AG09309 (cell line): ENCODE measurements at places on chromosomes 5 and 9.

GRCh38 chr5:134833340-134834032 lies 12.3 kb upstream of the C5orf24 start:
- DNase-seq = no peak

GRCh38 chr5:116419258-116419657 lies 155.4 kb downstream of the SEMA6A start:
- no peak for DNase-seq

GRCh38 chr5:56145511-56145910 lies 87.6 kb downstream of the ANKRD55 start:
- no peak for DNase-seq

DNA sequence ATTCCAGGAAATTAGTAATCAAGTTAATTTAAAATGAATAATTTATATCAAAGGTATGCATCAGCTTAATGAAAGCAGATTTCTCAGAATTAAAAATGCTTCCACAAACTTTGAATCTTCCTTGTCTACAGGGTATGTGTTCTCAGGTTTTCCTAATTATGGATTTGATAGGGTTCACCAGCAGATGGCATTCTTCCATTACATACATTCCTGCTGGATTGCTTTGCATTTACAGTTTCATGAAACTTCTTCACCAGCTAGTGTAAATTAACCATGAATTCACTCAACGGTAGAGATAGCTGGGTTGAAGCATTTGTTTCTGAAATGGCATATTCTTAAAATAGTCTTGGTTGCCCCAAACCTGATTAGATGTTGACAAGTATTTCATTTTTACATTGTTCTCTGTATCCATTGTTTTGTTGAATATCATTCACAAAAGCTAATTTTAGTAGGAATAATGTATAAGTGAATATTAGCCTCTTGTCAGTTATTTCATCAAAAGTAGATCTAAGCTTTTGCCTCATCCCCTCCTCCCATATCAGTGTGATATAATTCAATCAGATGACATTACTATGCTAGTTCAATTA lies 68.7 kb upstream of the WDR41 start:
- DNase-seq = peak; percentile 27

DNA sequence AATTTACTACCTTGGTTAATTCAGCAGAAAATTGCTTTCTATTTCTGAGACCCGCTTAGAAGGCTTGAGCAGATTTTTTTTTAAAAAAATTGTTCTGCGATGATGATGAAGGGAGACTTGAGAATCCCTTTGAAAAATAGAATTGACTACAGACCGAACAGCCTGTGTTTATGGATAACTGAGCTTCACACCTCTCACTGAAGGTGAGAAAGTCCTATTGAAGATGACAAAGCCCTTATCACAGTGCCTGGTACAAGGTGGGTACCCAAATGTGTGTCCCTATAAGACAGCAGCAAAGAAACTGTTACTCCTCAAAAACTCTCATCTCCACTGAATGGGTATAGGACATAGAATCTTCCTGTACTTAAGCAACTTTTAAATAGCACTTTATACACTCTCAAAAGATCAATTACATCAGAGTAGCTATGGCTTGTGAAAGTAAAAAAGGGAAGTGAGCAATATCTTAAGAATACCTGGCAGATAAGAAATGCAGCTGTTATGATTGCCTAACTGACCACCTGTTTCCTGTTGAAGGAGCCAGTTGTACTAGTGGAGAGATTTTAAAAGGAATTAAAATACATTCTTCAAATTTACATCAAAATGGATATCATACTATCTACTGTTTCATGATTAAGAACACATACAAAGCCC lies 419.7 kb downstream of the CHSY3 start:
- DNase-seq = peak; percentile 8

- DNase-seq = no peak
Observed at GRCh38 chr5:180043377-180043776, 28.2 kb downstream of the RNF130 start.

DNA sequence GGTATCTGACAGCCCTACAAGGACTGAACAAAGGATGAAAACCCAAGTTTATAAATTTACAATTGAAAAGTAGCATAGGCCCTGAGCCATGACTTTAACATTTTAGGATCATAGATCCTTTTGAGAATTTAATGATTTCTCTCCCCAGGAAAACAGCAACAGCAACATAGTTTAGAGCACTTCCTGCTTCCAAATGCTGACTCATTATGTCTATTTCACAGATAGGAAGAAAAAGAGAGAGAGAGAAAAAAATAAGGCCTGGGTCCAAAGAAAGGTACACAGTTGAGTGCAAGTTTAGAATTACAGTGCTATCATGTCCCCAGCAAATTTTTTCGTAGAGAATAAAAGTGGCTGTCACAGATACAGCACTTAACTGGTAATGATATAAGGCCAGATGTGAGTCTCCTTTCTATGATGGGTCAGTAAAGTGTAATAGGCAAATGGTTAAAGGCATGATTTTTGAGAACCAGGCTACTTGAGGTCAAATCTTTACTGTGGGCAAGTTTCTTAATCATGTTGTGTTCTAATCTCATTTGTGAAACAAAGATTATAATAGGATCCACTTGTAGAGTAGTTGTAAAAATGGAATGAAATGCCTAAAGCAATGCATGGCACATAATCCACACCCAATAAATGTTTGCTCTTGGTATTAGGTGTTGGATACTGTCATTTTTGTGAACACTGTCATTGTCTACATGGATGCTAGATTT lies 12.3 kb upstream of the PPP2R2B start:
- no peak for DNase-seq

DNA sequence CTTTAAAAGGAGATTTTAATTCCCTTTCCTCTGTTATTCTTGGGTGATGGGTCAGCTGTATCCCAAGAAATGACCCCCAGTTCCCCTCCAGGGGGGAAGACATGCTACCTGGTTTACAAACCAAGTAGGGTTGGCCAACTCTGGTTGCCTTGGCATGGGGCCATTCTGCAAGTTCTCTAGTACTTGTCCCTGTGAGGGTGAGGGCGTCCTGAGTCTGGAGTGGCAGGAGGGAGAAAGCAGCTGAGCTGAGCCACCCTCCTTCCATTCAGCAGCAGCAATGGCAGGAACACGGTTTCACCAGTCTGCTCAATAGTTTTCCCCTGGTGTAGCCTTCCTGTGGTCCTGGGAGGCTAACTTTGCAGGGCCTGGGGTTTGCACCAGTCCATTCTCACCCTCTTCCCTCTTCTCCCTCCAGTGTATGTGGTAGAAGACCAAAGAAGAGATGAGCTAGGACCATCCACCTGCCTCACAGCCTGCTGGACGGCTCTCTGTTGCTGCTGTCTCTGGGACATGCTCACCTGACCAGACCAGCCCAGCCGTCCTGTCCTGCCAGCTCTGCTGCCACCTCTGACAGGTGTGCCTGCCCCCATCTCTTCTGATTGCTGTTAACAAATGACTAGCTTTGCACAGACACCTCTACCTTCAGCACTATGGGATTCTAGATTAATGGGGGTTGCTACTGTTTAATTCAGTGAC lies 59.9 kb downstream of the PFDN1 start:
- no peak for DNase-seq

DNA sequence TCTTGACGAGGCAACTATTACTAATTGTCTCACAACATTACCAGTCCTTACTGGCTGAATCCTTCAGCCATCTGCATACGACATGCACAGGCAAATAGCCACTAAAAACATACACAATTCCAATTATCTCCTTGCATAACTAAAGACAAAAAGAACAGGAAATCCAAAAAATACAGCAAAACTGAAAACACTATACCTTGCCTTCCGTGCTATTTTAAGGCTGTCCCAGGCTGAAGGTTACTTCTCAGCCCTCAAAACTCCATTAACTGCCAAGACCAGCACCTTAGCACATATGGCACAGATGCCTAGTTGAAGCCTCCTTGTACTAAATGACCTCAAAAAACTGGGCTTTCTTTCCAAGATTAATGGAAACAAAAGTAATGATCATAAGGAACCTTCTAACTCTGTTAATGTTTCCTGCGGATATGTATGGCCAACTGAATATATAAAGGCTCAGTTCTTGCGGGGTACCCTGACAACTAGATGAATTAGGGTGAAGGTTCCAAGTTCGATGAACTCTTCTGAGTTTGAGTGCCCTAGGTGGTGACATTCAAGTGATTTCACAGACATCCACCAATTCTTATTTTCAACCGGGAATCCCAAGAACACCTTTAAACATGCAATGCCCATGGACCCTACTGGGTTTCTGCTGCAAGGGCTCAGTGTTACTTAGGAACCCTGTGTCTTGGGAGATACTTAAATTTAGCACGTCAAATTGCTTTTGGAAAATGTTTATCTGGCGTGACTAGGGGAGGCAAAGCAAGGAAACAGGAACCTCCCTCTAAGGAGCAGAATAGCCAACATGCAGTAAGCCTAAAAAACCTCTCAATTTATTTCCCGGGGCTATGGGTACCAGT lies 455.3 kb downstream of the RAB3C start:
- no peak for DNase-seq

DNA sequence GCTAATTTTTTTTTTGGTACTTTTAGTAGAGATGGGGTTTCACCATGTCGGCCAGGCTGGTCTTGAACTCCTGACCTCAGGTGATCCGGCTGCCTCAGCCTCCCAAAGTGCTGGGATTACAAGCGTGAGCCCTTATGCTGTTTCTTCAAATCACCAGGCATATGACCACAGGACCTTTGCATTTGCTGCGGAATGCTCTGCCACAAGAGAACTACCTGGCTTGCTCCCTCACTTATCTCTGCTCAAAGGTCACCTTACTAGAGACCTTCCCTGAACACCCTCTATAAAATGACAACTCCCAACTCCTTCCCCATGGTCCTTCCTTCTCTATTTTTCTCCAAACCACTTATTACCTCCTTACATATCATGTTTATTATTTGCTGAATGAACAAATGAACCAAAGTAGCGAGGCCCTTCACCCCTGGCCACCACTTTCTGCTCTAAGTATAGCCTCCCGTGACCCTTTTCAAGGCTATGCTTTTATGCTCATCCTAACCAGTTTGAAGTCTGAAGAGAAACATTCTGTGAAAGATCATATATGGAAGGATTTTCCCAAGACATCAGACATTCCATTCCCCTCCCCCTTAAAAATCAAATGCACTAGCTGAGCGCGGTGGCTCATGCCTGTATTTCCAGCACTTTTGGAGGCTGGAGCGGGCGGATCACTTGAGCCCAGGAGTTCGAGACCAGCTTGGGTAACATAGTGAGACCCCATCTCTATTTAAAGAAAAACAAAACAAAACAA lies 1.3 kb downstream of the ZER1 start:
- DNase-seq = no peak

GRCh38 chr5:168611165-168611564 lies 32.0 kb upstream of the PANK3 start:
- DNase-seq = no peak

GRCh38 chr9:105459336-105459735 lies 11.5 kb downstream of the FSD1L start:
- DNase-seq = no peak

GRCh38 chr5:177996660-177997318 lies 747 bp upstream of the PROP1 start:
- DNase-seq = no peak

- DNase-seq = no peak
Observed at GRCh38 chr5:150500328-150500841, 7.5 kb upstream of the NDST1 start.

- DNase-seq = no peak
Observed at GRCh38 chr5:37882636-37883035, 42.8 kb upstream of the GDNF start.

GRCh38 chr9:138040446-138041430 lies 163.2 kb downstream of the CACNA1B start:
- no peak for DNase-seq

DNA sequence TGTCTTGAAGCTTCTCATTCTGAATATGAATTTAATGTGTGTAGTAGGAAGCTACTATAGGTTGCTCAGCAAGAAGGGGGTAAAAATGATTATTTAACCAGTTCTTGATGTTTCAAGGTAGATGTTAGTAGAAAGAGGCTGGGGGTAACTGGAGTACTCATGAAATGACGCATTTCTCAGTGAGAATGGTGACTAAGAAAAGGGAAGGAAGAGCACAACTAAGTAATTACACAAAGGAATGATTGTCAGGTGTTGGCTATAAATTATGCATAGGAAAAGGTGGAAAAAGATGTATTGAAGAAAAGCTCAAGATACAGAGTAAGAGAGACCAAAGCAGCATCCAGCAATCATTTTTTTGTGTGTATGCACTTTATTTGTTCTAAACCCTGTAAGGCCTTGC lies 1.4 kb upstream of the PSIP1 start:
- DNase-seq = no peak

DNA sequence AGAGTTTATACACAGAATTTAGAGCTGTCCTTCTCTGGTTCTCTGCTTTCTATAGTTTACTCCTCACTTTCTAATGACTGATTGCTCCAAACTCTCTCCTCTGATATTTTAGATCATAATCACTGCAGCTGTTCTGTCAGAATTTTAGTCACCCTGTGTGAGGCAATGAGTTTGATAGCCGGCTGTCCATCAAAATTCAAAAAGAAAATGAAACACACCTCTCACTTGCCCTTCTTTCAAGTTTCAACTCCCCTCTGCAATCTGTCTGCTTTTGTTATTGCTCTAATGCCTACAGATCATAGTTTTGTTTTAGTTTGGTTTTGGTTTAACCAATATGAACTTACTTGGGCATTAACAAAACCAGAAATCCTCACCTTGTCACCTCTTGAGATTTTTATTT lies 23.3 kb upstream of the ABLIM3 start:
- DNase-seq = no peak

DNA sequence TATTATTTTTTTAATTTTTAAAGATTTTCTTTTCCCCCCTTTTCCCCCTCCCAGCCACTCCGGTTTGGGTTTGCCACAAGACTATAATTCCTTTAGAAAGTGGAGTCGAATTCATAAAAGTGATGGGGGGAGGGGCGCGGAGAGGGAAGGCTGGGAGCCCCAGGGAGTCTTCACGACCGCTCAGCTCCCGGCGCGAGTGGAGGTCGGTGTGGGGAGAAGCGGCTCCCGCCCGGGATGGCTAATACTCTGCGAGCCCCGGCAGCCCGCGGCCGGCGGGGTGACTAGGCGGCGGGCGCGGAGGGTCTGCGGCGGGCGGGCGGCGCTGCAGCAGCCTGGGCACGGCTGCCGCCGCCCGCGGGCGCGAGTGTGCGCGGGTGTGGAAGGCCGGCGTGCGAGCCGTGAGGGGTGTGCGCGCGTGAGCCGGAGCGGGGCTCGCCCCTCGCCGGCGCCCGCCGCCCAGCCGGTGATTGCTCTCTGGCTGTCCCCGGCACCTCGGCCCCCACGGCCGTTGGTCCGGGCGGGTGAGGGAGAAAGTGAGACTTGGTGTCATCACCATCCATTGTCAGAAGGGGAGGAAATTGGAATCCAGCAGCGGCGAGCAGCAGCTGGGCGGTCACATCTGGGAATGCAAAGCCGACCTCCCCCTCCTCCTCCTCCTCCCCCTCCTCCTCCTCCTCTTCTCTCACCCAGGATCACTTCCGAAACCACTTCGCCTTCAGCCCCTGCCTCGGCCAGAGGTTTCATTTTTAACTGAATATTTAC lies at the start of gene PARP8:
PARP8 (plus strand) TSS at position 377 of the 762 bp plus-strand sequence. CDS start 459 bp downstream, outside the sequence.
- no peak for DNase-seq
